ENCODE measurements at places on chromosomes 2 and 18. TPM values are rescaled to one million over a fixed set of nuclear protein-coding genes. Genes with fewer than 3 reads are reported as not detected.
A peak's percentile ranks its signal among the peaks of the same experiment; 100 is the strongest.

- no peak for DNase-seq
- no peaks in the 10 kb centered on the region for H3K36me3 ChIP-seq
- H3K27ac ChIP-seq = no peak overlapping the region
- H3K4me1 ChIP-seq = peaks cover 5% of the 10 kb centered on the region
- no peak overlapping the region for H3K4me3 ChIP-seq
These were observed 221.6 kb upstream of the SP5 start for GRCh38 chr2:170493426-170494097.

DNA sequence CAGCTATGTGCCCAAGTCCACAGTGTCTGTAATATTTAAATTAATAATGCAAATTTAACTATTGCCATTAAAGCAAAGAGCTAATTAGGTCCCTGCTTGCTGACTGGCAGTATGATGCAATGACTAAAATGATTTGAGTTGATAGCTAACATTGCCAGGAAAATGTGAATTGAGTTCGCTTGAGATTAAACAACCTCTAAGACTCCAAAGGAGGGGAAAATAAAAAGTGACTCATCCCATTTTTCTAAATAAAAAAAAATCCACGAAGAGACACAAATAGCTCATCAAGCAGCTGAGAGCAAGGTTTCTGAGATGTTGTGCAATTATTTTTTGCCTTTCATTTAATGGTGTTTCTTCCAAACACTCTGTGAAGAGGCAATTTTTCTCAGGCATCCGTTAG lies 413.0 kb downstream of the MTX2 start:
- no peak overlapping the region for H3K27ac ChIP-seq
- H3K4me3 ChIP-seq = no peak overlapping the region
- no peak for DNase-seq

Gene CFAP65
- total RNA-seq = not detected

Gene COL6A3
- 4.1 TPM for total RNA-seq

- H3K4me1 ChIP-seq = peaks cover 32% of the 10 kb centered on the region
- DNase-seq = no peak
- no peak overlapping the region for H3K27ac ChIP-seq
- H3K4me3 ChIP-seq = no peak overlapping the region
- H3K36me3 ChIP-seq = no peaks in the 10 kb centered on the region
These were observed 46.2 kb downstream of the EMILIN2 start for GRCh38 chr18:2893056-2893455.

Gene NPPC
- not detected for total RNA-seq

- no peak overlapping the region for H3K27ac ChIP-seq
- no peaks in the 10 kb centered on the region for H3K36me3 ChIP-seq
- H3K27me3 ChIP-seq = peaks cover 3% of the 10 kb centered on the region
- H3K4me3 ChIP-seq = no peak overlapping the region
- DNase-seq = no peak
These were observed 291.0 kb downstream of the CYRIA start for GRCh38 chr2:16374671-16375070.

Gene CD226
- 26.1 TPM for total RNA-seq

GRCh38 chr2:173136067-173136466 lies 60.4 kb downstream of the MAP3K20 start:
- no peak overlapping the region for H3K27ac ChIP-seq
- peaks cover 12% of the 10 kb centered on the region for H3K27me3 ChIP-seq

GRCh38 chr2:133400411-133400810 lies 167.9 kb downstream of the NCKAP5 start:
- no peak overlapping the region for H3K4me3 ChIP-seq
- H3K36me3 ChIP-seq = no peaks in the 10 kb centered on the region
- no peaks in the 10 kb centered on the region for H3K4me1 ChIP-seq
- H3K27ac ChIP-seq = no peak overlapping the region
- peaks cover 3% of the 10 kb centered on the region for H3K27me3 ChIP-seq
- no peak for DNase-seq

- peak overlapping the region; percentile 83 for H3K4me3 ChIP-seq
- peaks cover 26% of the 10 kb centered on the region for H3K4me1 ChIP-seq
- no peak overlapping the region for H3K27ac ChIP-seq
- H3K27me3 ChIP-seq = peaks cover 92% of the 10 kb centered on the region
- H3K36me3 ChIP-seq = no peaks in the 10 kb centered on the region
These were observed 1.3 kb downstream of the LIPG start for GRCh38 chr18:49563130-49563540.

- H3K4me1 ChIP-seq = peaks cover 16% of the 10 kb centered on the region
- no peak overlapping the region for H3K4me3 ChIP-seq
- no peak for DNase-seq
- H3K27ac ChIP-seq = no peak overlapping the region
- no peaks in the 10 kb centered on the region for H3K36me3 ChIP-seq
These were observed 1.9 kb downstream of the SCYGR3 start for GRCh38 chr2:227612546-227613271.

DNA sequence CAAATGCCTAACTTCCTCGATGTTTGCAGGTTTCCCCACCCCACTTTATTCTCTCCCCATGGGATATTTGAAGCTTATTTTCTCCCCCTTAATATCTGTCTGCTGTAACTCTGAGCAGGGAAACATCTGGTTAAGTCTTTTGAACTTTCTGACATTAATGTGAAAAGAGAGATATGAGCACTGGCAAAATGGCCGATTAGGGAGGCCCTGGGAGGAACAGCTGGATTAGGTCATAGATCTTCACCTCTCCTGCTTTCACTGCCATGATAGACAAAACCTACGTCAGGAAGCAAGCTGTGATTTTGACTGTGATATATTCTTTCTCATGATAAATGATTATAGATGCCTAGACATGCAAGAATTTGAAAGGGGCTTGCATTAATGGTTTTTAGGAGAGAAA lies 43.6 kb downstream of the LYPD6B start:
- H3K4me1 ChIP-seq = no peaks in the 10 kb centered on the region
- H3K27ac ChIP-seq = no peak overlapping the region
- no peaks in the 10 kb centered on the region for H3K27me3 ChIP-seq

Gene CPLX4
- total RNA-seq = not detected

GRCh38 chr2:133040170-133040569 lies 370.2 kb upstream of the LYPD1 start:
- H3K27ac ChIP-seq = no peak overlapping the region
- H3K4me3 ChIP-seq = no peak overlapping the region
- H3K36me3 ChIP-seq = no peaks in the 10 kb centered on the region

DNA sequence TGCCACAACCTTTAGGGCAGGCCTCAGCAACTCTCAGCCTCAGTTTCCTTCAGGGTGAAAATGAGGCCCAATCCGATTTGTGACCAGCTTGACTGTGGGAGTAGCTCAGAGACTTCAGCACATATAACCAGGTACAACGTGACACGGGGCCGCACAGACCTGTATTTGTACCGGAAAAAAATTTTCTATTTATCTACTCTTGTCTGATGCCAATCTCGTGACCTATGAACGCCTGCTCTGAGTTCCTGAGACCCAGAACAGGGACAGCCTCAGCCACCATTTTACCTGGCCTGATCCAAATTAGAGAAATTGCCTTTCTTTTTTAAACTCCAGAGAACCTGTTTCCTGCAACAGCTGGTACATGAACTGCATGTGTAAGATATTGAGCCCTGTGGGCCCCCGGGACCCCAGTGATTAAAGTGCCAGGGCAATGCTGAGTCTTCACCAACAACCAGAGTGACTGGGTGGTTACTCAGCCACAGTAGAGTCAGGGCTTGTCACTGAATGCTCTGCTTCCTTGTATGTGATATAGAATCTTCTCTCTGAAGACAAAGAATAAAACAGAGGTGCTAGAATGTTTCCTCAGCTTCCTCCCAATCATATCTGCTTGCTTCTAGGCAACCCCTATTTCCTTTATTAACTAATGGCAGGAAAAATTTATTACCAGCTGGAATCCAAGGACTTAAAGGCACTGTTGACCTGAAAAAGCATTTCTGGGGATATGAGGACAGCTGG lies 47.8 kb upstream of the FZD7 start:
- no peaks in the 10 kb centered on the region for H3K36me3 ChIP-seq
- peaks cover 2% of the 10 kb centered on the region for H3K4me1 ChIP-seq
- no peak overlapping the region for H3K27ac ChIP-seq
- no peak for DNase-seq
- no peak overlapping the region for H3K4me3 ChIP-seq

- H3K27me3 ChIP-seq = peaks cover 16% of the 10 kb centered on the region
- H3K36me3 ChIP-seq = no peaks in the 10 kb centered on the region
- H3K4me1 ChIP-seq = no peaks in the 10 kb centered on the region
These were observed 20.8 kb downstream of the PXDN start for GRCh38 chr2:1723397-1724042.

DNA sequence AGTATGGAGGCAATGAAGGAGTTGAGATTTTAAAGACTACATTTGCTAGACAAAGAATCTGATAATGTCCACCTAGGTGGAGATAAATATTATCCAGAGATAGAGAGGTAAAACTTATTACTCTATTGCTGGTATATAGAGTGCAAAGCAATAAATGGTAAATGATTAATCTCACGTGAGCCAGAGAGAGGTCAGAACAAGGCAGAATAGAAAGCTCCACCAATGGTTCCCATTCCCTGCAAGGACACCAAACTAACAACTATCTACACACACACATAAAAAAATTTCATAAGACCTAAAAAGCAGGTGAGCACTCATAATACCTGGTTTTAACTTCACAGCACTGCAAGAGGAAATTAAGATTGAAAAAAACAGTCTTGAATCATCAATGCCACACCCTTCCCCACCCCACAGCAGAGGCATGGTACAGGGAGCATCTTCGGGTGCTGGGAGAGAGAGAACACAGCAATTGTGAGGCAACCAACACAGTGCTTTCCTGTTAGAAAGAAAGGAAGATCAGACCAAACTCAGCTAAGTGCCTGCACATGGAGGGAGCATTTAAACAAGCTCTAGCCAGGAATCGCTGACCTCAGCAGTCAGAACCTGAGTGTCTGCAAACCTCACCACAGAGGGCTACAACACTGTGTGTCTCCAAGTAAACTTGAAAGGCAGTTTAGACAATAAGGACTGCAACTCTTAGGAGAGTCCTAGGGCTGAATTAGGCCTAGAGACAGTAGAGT lies 1432.6 kb upstream of the TMEFF2 start:
- DNase-seq = no peak
- no peaks in the 10 kb centered on the region for H3K36me3 ChIP-seq
- no peaks in the 10 kb centered on the region for H3K27me3 ChIP-seq
- no peak overlapping the region for H3K27ac ChIP-seq

DNA sequence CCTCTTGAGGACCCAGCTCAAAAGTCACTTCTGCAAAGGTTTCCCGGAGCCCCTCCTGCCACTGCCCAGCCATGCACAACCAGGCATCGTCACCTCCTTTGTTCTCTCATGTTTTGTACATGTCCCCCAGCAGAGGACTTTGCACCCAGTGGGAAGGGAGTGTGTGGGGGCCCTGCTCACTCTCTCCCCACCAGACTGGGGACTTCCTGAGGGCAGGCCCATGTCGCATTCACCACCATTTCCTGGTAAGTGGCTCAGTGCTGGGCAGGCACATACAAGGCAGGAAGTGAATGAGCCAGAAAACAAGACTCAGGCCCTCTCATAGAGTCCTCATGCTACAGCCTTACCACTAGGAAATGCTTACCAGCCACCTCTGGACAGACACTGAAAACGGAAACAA lies 18.9 kb downstream of the MRPL35 start:
- H3K27ac ChIP-seq = no peak overlapping the region
- H3K4me1 ChIP-seq = peaks cover 15% of the 10 kb centered on the region
- H3K4me3 ChIP-seq = no peak overlapping the region
- DNase-seq = no peak
- H3K36me3 ChIP-seq = no peaks in the 10 kb centered on the region

- no peaks in the 10 kb centered on the region for H3K36me3 ChIP-seq
- H3K4me1 ChIP-seq = no peaks in the 10 kb centered on the region
- H3K27me3 ChIP-seq = peaks cover 3% of the 10 kb centered on the region
- H3K4me3 ChIP-seq = no peak overlapping the region
These were observed 324.1 kb upstream of the KCNJ3 start for GRCh38 chr2:154374416-154374815.

Gene CCDC138
- total RNA-seq = 8.5 TPM

Gene CD8B2
- total RNA-seq = 14.1 TPM

DNA sequence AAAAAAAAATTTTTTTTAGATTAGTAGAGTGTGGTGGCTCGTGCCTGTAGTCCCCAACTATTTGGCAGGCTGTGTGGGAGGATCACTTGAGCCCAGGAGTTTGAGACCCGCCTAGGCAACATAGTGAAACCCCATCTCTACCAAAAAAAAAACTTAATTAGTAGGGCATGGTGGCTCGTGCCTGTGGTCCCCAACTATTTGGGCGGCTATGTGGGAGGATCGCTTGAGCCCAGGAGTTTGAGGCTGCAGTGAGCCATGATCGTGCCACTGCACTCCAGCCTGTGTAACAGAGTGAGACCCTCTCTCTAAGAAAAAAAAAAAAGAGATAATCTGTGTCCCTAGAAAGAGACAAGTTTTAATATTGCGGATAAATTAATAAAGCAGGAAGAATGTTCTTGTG lies 8.8 kb downstream of the GPR55 start:
- no peak overlapping the region for H3K27ac ChIP-seq
- H3K4me1 ChIP-seq = peaks cover 33% of the 10 kb centered on the region
- H3K27me3 ChIP-seq = no peaks in the 10 kb centered on the region
- H3K4me3 ChIP-seq = no peak overlapping the region

DNA sequence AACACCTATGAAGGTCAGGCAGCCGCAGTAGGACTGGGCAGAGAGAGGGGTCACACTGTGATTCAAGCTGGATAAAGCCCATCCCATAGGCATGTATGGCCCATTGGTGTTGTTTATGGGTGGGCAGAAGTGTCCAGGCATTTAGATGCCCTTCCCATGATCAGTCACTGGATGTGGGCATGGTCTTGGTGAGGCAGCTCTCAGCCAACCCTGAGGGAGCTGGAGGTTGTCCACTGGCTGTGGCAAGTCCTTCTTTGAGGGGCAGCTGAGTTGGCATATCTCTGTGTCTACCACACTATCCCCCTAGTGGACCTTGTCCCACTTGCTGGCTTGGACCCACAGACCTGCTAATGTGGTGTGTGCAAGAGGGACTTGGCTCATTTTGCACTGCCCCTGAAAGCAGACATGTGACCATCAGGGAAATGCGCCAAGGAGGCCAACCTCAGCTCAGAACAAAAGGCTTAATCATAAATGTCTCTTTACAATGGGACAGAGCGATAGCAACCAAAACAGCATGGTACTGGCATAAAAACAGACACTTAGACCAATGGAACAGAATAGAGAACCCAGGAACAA lies 82.0 kb downstream of the TMEM17 start:
- H3K4me3 ChIP-seq = no peak overlapping the region
- peaks cover 2% of the 10 kb centered on the region for H3K36me3 ChIP-seq
- DNase-seq = no peak
- no peak overlapping the region for H3K27ac ChIP-seq
- H3K27me3 ChIP-seq = no peaks in the 10 kb centered on the region

Gene PLEK
- 3.9 TPM for total RNA-seq

- no peak overlapping the region for H3K4me3 ChIP-seq
- DNase-seq = no peak
- H3K4me1 ChIP-seq = no peaks in the 10 kb centered on the region
- no peak overlapping the region for H3K27ac ChIP-seq
- no peaks in the 10 kb centered on the region for H3K36me3 ChIP-seq
These were observed 156.7 kb downstream of the RNF152 start for GRCh38 chr18:61736133-61736532.

Gene CAVIN2
- not detected for total RNA-seq

DNA sequence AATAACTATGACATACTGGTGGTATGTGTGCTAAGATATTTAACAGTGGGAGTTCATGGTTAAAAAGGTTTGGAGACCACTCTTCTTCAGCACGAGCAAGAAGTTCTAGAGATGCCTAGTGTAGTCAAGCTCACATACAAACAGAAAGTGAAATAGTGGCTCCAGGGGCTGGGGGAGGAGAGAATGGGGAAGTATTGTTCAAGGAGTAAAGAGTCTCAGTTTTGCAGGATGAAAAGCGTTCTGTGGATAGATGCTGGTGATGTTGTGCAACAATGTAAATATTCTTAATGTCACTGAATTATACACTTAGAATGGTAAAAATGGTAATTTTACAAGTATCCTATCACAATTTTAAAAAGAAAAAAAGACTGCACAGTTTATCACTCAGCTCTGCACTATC lies 29.0 kb upstream of the EPAS1 start:
- DNase-seq = no peak
- H3K4me1 ChIP-seq = no peaks in the 10 kb centered on the region
- H3K4me3 ChIP-seq = no peak overlapping the region
- peaks cover 16% of the 10 kb centered on the region for H3K27me3 ChIP-seq

Gene UGT1A8
- total RNA-seq = not detected
